ENCODE measurements at places on chromosomes 1 and 21. TPM values are rescaled to one million over a fixed set of nuclear protein-coding genes. Genes with fewer than 3 reads are reported as not detected.

The OR2L13 gene
- total RNA-seq = not detected

The CBR3 gene
- 19.4 TPM for total RNA-seq

The SLC35A3 gene
- 10.3 TPM for total RNA-seq

The LHX8 gene
- total RNA-seq = not detected

The PLA2G2C gene
- total RNA-seq = not detected
